ENCODE measurements at places on chromosomes 3 and 15. TPM values are rescaled to one million over a fixed set of nuclear protein-coding genes. Genes with fewer than 3 reads are reported as not detected.

ANO10 gene
- 26.1 TPM for total RNA-seq

PDCD7 gene
- 27.2 TPM for total RNA-seq

CIDEC gene
- not detected for total RNA-seq

IL5RA gene
- total RNA-seq = 0.44 TPM

ABHD17C gene
- 9.6 TPM for total RNA-seq

CMTM7 gene
- total RNA-seq = 6.9 TPM
